ENCODE measurements at places on chromosomes 7 and 10.

DNA sequence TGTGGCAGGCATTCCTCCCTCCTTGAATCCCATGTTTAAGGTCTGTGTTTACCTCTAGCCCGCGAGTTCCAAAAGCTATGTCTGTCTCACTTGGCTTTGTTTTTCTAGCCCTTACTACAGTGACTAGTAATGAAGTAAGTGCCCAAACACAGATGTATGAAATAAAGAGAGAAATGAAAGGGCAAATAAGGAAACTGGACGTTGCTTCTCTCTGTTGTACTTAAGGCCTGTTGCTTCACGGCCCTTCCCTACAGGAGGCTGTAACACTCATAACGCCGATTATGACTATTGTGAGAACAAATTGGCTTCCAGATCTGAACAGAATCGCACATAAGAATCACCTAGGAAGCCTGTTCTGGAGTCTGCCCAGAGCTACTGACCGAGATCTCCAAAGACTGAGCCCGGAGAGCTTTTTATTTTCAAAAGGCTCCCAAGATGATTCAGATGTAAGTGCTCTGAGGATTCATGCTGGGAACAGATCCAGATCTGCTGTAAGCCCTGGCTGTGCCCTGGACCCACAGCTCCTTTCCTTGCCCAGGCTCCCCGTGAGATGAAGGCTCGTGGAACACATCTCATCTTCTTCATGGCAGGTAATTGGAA is 432.6 kb downstream of the SDK1 start:
- no peak for DNase-seq

- DNase-seq = no peak
These were observed 39.9 kb upstream of the SMNDC1 start for GRCh38 chr10:110344622-110345021.

DNA sequence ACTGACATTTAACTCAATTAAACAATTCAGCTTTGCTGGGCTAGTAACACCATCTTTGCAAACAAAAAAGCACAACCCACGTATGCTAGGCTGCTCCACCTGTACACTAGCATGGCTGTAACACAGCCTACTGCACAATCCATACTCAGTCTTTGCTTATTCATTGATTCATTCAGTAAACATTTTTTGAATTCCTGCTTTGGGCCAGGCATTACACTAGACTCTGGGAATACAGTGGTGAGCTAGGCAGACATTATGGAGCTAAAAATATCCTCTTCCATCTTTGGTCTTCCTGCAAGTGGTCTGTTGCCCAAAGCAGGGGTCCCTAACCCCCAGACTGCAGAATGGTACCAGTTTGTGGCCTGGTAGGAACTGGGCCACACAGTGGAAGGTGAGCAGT is 9.9 kb downstream of the CNNM1 start:
- DNase-seq = no peak

DNA sequence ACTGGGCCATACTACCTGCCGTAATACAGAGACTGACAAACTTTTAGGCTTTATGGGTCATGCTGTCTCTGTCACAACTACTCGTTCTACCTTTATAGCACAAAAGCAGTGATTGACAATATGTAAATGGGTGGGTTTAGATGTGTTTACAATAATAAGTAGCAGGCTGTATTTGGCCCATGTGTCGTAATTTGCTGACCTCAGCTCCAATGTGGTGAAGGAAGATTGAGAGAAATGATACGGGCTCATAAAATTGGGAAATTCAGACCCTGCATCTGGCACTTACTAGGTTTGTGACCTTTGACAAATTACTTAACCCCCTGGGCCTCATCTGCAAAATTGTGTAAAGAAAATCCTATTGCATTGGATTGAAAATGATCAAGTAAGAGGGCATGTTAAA is 150.8 kb upstream of the NPSR1 start:
- DNase-seq = no peak
